ENCODE measurements at places on chromosomes 12 and 14.
A peak's percentile ranks its signal among the peaks of the same experiment; 100 is the strongest.

DNA sequence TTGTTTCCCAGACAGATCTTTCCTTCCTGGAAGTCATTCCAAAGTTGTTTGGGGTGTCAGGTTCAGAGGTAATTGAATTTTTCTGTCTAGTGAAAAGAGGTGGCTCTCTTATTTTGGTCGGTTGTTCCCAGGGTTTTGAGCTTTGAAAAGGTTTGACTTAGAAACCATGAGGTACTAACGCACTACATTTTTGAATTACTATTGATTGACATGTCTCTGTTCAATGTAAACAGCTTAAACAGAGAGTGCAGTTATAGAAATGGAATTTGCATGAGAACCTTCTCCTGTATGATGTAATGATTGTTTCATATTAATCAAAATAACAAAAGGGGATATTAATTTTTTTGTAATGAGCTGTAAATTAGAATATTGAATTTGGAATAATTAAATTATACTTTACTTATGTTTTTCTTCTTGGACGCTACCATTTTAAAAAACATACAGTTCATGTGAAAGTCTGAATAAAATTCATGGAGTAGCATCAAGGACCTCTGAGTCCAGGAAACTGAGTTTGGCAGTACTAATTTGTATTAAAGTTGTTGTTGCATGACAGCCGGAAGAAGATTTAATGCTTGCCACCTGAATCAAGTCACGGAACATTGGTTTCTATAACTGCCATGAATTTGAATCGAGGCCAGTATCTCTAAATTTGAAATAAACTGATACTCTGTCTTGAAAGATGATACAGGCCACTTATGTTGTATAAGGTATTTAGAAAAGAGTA, 41.7 kb downstream of the NPAS3 start:
- DNase-seq: no peak

GRCh38 chr12:116040402-116040801, 237.1 kb downstream of the MED13L start:
- DNase-seq: no peak

DNA sequence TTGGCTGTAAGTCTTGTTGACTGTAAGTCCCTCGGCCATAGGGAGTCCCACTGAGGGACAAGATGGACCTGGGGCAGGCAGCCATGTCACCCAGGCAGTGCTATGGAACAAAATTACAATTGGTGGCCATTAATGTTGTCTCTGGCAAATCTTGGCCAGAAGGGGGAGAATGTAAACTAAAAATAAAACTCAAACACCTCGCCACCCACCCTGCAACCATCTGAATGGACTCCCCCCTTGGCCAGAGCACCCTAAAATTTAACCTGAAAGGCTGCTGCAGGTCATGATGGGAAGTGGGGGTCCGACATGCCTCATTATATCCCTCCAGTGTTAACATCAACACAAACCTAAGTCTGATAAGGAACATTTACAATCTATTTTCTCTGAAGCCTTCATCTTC, 8.2 kb downstream of the SLC22A17 start:
- no peak for DNase-seq

DNA sequence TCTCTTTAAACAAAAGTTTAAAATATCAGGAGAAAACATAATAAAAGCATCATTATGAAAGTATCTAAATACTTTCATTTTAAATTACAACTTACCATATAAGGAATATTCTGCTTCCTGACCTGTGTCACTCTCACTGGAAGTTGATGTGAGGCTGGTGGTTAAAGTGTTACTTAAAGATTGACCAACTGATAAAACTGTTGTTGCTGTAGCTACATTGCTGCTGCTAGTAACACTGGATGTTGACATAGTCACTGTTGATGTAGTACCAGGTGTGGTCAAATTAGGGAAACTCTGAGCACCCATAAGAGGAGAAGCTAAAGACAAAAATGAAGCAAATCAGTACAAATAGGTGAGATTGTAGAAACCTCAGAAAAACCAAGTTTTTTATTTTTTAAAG, 79.9 kb downstream of the HECTD1 start:
- DNase-seq: no peak

- no peak for DNase-seq
Measured at GRCh38 chr14:33282331-33283230, 343.9 kb downstream of the NPAS3 start.

GRCh38 chr14:67734675-67735074, 33.0 kb downstream of the RDH12 start:
- no peak for DNase-seq

- no peak for DNase-seq
Measured at GRCh38 chr12:2309647-2310046, 256.9 kb downstream of the CACNA1C start.

- no peak for DNase-seq
Measured at GRCh38 chr12:19038209-19038608, 91.3 kb upstream of the PLEKHA5 start.

- no peak for DNase-seq
Measured at GRCh38 chr12:108190529-108190928, 61.4 kb downstream of the WSCD2 start.

- DNase-seq: peak; percentile 5
Measured at GRCh38 chr12:100668945-100669536, 95.6 kb downstream of the GAS2L3 start.

- DNase-seq: no peak
Measured at GRCh38 chr14:100123618-100124017, 35.8 kb downstream of the DEGS2 start.

DNA sequence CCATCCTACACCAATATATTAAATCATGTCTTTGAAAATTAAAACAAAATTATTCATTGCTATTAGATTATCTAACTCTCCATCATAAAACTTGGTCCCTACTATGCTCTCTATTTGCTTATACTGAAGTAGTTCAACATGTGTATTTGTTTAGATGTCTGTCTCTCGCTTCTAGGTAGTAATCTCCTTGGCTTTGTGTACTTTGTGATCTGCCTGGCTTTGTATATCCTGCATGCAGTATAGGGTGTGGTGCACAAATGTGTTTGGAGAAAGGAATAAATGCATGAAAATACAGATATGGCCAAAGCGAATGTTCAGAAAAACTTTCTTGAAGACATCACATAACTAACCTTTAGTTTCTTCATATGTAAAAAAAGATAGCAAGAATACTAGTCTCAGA, 246.6 kb upstream of the LRFN5 start:
- no peak for DNase-seq

GRCh38 chr14:94612580-94613554, 676 bp downstream of the SERPINA3 start:
- no peak for DNase-seq

DNA sequence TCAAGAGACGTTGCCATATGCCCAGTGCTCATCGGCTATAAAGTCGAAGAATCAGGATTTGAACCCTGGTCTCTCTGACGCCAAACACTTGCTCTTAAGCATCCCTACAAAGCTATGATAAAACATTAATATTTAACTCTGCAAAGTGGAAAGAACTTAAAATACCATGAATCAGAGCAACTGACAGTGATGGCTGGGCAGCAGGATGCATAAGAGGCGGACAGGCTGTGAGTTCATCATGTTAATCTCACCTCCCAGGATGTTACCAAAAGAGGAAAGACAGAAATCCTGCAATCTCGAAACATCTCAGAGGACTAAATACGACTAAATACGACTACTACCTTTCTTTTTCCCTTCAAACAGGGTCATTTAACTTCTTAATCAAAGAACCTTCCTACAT, 5.8 kb downstream of the DICER1 start:
- DNase-seq: no peak

GRCh38 chr12:102811110-102811737, 105.8 kb downstream of the PAH start:
- no peak for DNase-seq

DNA sequence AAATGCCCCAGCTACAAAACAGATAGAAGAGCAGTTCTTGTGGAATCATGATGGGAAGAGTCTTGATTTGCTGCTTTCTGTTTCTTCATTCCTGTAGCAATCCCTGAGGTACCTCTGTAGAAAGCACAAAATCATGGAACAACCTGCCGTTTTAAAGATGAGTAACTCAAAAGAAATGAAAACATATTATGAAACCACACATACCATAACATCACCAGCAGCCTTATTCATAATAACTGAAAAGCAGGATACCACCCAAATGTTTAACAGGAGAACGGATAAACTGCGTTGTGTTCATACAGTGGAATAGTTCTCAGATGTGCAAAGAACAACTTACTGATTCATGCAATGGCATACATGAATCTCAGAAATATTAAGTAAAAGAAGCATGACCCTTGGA, 188.1 kb downstream of the RGS6 start:
- DNase-seq: no peak

DNA sequence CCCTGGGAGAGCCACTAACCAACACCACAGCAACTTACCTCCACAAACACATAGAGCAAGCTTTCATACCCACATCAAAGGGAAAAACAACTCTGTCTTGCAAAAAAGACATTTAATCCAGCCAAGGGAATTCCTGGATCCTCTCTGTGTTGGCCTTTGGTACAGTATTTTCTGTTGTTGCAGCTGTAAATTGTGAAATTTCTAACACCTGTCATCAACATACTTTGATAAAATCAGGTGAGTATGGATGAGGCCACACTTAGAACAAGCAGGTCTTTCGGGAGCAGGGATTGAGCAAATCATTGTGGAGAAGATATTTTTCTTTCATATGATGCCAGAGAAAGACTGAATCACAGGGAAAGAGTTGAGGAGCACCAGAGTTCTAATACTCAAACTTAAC, 89.3 kb downstream of the SPTSSA start:
- no peak for DNase-seq

DNA sequence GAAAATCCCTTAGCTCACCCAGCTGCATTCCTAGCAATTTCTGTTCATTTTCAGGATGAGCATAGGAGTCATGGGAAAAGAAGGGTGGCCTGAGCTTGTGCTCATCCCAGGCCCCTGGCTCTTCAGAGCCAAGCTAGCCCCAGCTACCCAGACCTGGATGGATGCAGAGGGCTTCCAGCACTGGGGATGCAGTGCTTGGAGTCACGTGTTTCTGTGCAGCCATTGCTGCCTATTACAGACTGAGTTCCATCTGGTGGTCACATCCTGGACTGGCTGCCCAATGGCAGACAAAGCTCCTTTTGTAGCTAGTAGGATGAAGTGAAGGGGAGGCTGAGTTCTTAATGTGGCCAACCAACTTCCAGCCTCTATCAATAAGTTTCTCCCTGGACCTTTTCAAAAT, 54.2 kb upstream of the JDP2 start:
- no peak for DNase-seq

GRCh38 chr14:26289891-26290486, 307.8 kb downstream of the NOVA1 start:
- DNase-seq: no peak

DNA sequence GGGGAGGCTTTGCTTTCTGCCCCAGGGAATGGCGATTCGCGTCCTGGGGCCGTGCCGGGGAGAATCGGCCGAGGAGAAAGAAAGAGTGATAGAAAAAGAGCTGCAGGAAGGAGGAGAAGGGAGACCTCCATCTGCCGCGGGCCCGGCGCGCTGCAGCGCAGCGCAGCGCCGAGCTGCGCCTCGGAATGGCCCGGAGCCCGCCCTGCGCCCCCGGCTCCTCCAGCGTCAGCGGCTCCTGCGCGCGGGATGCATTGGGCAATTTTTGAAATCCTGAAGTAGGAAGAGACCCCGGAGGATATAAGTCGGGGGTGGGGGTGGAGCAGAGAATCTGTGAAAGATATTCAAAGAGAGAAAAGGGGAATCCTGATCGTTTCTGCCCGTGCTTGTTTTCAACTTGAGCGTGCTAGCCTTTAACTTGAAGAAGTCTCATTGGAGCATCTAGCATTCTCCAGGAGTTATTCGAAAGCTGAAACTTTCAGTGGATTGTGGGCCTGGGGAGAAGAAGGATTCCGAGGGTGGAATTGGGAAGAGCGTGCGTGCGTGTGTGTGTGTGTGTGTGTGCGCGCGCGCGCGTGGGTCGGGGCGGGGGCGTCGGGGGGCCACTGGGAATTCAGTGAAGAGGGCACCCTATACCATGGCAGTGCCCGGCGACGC, 441 bp downstream of the PDE3A start:
- no peak for DNase-seq

DNA sequence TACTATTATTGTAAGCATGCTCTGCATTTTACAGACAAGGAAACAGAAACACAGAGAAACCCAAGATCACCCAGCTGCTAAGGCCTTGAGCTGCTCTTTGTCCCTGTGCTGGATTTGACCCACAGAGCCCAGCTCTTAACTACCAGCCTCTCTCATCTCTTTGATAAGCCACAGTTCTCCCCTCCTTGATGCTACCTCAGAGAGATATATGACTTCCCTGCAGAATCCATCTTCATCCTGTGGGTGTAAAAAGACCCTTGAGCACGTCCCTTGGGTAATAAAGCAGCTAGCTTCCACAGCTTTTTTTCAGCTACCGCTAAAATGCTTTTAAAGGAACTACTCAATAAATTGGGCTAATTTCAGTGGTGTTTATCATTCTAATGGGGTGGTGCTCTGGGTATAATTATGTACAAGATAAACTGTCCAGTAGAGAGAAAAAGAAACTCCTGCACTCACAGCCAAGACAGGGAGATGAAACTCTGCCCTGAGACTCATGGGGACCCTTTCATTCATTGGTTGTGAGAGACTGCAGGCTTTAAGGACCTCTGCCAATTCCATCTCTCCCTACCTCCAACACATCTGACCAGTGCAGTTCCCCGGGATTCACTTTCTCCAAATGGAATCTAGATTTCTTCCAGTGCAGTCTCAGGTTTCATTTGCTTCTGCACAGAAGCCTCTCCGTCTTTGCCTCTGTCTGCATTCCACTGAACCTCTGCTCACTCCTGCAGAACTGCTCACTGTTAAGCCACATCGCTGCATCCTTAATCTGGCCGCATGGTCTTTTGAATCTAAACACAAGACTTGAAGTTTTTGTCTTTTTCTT, 24.7 kb upstream of the NTF3 start:
- no peak for DNase-seq

- no peak for DNase-seq
Measured at GRCh38 chr12:23767834-23768233, 181.6 kb downstream of the SOX5 start.

DNA sequence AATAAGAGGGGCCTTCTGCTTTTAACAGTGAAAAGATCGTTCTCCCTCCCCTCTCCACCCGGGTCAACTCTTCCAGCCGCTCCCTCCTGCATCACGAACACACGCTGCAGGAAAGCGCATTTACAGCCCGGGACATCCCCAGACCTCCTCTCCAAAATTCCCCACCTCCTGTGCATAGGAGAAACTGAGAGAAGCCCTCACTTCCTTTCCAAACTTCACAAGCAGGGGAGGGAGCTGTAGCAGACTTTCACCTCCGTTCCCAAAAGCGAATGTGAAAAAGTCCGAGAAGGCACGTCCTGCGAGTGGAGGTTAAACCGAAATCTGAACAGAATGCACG, 513 bp downstream of the BCAT1 start:
- peak; percentile 6 for DNase-seq

- DNase-seq: no peak
Measured at GRCh38 chr14:102754370-102755262, 22.6 kb upstream of the TRAF3 start.

GRCh38 chr12:93115198-93115601, 186.1 kb upstream of the EEA1 start:
- DNase-seq: no peak

- no peak for DNase-seq
Measured at GRCh38 chr14:79411403-79412174, 799.7 kb downstream of the DIO2 start.

DNA sequence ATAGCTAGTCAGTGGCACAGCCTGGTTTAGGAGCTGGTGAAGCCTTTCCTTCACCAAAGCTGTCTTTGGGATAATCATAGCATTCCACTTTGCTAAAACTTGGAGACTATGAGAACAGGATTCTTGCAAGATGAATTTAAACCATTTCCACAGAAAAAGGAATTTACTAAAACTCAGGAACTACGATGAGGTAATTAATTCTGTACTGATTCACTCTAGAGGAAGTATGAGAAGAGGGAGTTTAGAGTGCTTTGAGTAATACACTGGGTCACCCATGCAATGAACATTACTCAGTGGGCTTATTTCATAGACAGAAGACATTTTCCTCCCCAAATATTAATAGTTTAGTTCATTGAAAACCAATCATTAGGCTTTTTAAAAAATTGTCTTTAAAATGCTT, 73.0 kb downstream of the RMST start:
- no peak for DNase-seq
